ENCODE measurements at places on chromosomes 11 and 22. TPM values are rescaled to one million over a fixed set of nuclear protein-coding genes. Genes with fewer than 3 reads are reported as not detected.

DNA sequence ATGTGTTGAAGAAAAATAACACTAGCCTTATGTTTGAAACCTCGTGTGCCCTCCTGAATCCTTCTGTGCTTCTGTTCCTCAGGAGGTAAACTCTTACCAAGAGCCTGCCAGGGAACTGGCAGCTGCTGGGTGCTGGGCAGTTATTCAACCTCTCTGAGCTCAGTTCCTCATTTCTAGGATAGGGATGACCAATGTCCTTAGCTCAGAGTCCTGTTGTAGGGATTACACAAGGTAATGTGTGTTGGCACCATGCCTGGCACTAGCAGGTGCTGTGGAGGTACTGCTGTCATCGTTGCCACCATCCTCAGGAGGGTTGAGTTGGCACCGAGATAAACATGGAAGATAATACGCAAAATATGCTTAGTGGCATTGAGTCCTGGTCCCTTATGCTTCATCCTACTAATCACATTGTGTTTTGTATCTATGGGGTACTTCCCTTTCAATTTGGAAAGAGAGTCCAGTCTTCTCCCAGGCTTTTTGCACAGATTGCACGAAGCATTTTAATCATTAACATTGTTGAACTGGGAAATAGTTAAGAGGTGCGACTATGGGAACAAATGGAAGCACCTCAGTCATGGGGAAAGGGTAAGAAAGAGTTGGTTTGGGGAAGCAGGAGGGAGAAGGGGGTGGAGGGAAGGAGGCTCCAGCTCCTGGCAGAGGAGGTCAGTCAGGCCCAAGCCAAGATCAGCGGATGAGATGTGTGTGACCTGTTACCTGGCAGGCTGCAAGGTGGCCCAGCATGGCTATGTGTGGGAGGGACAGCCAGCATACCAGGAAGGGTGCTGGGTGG, 56.7 kb downstream of the CABIN1 start:
- peaks cover 55% of the 10 kb centered on the region for H3K36me3 ChIP-seq
- no peaks in the 10 kb centered on the region for H3K4me1 ChIP-seq
- DNase-seq = no peak
- H3K27ac ChIP-seq = no peak overlapping the region
- H3K4me3 ChIP-seq = no peak overlapping the region

- H3K27me3 ChIP-seq = no peaks in the 10 kb centered on the region
- DNase-seq = no peak
- H3K4me3 ChIP-seq = no peak overlapping the region
Measured at GRCh38 chr22:43377896-43378704, 33.7 kb upstream of the MPPED1 start.

GRCh38 chr11:46977038-46977813, 40.7 kb downstream of the CSTPP1 start:
- no peak overlapping the region for H3K4me3 ChIP-seq
- no peaks in the 10 kb centered on the region for H3K36me3 ChIP-seq
- H3K27ac ChIP-seq = no peak overlapping the region
- no peaks in the 10 kb centered on the region for H3K4me1 ChIP-seq

GRCh38 chr22:24016156-24016555, 5.1 kb downstream of the CABIN1 start:
- H3K4me3 ChIP-seq = no peak overlapping the region
- H3K27me3 ChIP-seq = no peaks in the 10 kb centered on the region
- peaks cover 15% of the 10 kb centered on the region for H3K4me1 ChIP-seq
- H3K36me3 ChIP-seq = no peaks in the 10 kb centered on the region

GRCh38 chr22:50529416-50529896, 356 bp downstream of the TYMP start:
- H3K27ac ChIP-seq = peak overlapping the region; percentile 96
- H3K4me1 ChIP-seq = peaks cover 54% of the 10 kb centered on the region
- peak overlapping the region; percentile 60 for H3K4me3 ChIP-seq
- no peaks in the 10 kb centered on the region for H3K36me3 ChIP-seq
- DNase-seq = no peak
- H3K27me3 ChIP-seq = no peaks in the 10 kb centered on the region

DNA sequence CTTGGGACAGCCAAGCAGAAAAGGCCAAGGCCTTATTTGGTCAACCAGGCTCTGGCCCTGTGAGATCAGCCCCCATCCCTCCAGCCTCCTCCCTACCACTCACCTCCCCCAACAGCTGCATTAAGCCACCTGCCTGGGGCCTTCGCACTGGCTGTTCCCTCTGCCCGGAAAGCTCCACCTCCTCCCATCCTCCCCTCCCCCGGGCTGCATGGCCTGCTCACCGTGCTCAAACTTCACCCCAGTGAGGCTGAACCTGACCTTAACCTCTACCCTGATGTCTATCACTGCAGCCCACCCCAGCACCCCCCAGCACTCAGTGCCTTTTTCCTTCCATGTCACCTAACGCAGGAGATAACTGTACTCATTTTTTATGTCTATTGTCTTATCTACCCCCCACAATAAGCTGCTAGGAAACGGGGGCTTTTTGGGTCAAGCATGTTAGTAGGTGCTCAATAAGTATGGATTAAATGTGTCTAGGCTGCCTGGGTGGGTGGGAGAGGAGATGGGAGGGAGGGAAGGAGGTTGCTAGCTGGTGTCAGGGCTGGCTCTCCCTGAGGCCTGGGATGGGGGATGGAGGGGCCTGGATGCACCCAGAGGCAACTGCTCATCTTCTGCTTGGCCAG, 912 bp downstream of the PTPRCAP start:
- no peak for DNase-seq
- peak overlapping the region; percentile 32 for H3K4me3 ChIP-seq
- no peaks in the 10 kb centered on the region for H3K27me3 ChIP-seq
- H3K27ac ChIP-seq = no peak overlapping the region
- peaks cover 63% of the 10 kb centered on the region for H3K36me3 ChIP-seq
- H3K4me1 ChIP-seq = peaks cover 44% of the 10 kb centered on the region

DNA sequence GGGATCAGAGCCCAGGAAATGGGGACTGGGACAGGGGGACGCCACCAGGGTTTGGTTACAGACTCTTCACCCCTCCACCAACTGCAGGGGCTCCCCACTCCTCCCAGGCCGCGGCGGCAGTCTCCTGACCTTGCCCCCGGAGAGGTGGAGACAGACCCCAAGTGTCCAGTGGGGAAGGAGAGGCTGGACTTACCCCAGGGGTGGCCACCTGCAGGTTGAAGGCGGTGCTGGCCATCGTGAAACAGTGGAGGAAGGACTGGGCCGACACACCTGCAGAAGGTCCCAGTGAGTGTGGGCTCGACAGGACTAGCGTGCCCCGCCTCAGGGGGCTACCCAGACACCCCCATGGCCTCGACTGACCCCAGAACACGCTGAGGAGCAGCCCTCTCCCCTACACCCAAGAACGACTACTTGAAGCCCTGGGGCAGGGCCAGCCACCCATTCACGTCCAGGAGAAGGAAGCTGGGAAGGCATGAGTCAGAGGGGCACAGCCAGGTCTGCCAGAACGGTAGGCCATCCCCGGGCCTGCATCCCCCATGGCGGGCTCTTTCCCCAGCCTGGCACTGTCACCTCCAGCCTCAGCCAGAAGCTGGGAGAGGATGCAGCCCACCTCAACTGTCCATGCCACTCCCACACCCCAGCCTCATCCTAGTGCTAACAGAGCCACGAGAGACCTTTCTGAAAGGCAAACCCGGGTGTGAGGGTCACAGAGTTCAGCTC, 2.3 kb downstream of the GATD1 start:
- peaks cover 35% of the 10 kb centered on the region for H3K4me1 ChIP-seq
- peaks cover 20% of the 10 kb centered on the region for H3K36me3 ChIP-seq
- H3K27me3 ChIP-seq = no peaks in the 10 kb centered on the region
- no peak for DNase-seq
- no peak overlapping the region for H3K27ac ChIP-seq
- peak overlapping the region; percentile 80 for H3K4me3 ChIP-seq

FJX1 gene
- total RNA-seq = 7.4 TPM

All from vagina (tissue), 2 donors.